ENCODE measurements at places on chromosomes 11 and 22. TPM values are rescaled to one million over a fixed set of nuclear protein-coding genes. Genes with fewer than 3 reads are reported as not detected.

The APOL4 gene
- 2.2 TPM for total RNA-seq

The TUBGCP6 gene
- 41.3 TPM for total RNA-seq

The BAIAP2L2 gene
- total RNA-seq = 0.87 TPM

The OR4D5 gene
- 0.39 TPM for total RNA-seq

DNA sequence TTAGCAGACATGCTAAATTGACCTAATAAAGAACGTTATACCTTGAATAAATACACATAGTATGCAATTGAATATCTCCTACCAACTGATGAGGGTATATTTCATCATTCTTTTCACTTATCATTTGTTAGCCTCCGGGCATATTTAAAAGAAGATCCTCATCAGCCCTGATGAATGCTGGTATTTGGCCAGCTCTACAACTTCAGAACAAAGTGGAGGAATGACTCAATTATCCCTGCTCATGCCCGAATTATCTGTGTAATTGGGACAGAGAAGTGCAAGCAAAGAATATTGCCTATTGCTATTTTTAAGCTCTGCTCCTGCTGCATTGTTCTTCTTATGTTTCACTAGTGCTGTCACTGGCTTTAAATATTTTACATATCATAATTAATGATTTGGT, 622.1 kb downstream of the METTL15 start:
- no peak for ATAC-seq

GRCh38 chr11:38425578-38425977, 1827.5 kb upstream of the RAG2 start:
- ATAC-seq = no peak

DNA sequence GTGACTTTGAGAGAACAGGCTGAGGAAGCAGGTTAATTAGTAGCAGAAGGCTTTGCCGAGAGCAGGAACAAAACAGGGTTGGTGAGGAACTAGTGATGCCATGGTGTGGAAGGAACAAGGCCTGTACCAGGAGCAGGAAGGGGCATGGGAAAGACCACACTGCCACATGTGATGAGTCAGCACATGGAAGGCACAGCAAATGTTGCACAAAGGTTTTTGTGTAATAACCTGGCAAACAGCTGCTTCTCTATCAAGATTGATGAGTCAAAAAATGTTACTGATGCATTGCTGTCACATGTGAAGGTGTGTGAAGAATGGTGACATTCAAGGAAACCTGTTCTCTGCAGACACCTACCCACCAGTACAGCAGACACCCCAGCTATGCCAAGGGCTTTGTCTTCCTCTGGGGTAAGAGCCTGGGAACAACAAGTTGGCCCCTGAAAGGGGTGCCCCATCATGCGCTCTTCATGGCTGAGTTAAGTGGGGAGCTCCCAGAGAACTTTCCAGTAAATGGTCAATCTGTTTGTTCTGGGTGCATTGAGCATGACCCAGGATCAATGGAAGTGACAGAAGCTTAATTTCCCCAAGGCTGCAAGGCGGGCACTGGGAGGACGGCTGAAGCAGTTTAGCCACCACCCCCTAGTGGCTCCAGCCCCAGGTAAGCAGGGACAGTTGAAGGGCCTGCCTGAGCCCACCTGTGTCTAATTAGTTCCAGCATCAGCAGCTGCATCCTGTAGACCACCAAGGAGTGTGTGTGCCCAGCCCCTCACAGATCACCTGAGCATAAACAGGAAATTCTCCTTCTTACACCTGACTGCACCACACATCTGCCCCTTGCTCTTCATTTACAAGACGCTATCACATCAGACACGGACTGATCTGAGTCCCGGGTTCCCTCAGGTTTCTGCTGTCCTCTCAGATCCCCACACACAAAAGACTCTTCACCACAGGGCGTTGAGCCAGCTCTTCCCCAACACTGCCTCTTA, 47.6 kb downstream of the GGTLC2 start:
- ATAC-seq = no peak

GRCh38 chr11:113296447-113297205, 17.8 kb upstream of the TTC12 start:
- ATAC-seq = no peak

- ATAC-seq = no peak
These were observed 33.0 kb downstream of the DKK3 start for GRCh38 chr11:11975201-11976092.

DNA sequence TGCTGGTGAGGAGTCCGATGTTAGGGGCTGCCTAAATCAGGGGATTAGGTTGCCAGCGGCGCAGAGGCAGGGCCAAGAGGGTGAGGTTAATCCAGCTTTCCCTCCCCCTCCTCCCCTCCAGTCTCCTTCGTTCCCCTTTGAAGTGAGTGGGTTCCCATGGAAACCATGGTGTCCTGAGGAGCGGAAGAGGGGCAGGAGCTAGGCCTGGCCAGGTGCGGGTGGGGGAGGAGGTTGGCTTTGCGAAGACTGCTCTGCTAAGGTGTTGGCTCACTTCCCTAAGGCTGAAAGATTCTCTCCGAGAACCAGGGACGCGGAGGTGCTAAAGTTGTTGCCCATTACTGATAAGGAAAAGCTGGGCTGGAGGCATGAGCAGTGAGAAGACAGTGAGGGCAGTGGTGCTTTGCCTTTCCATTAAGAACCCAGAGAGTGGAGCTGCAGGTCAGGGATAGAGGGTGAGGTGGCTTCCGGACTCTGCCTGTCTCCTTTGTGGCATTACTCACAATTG, 124.6 kb downstream of the FEZ1 start:
- no peak for ATAC-seq
